ENCODE measurements at places on chromosomes 1 and 21.

DNA sequence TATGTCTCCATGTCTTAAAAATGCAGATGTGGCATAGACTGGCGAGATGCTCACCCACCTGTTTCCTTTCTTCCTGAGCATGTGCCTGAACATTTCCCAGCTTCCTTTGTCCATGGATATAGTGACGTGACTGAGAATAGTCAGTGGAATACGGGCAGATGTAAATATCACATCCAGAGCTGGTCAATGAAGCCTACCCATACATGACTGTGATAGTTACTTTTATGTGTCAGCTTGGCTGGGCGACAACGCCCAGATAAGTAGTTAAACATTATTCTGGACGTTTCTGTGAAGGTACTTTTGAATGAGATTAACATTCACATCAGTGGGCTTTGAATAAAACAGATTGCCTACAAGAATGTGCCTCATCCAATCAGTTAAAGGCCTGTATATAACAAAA is 135.7 kb downstream of the RGS7 start:
- DNase-seq = no peak

DNA sequence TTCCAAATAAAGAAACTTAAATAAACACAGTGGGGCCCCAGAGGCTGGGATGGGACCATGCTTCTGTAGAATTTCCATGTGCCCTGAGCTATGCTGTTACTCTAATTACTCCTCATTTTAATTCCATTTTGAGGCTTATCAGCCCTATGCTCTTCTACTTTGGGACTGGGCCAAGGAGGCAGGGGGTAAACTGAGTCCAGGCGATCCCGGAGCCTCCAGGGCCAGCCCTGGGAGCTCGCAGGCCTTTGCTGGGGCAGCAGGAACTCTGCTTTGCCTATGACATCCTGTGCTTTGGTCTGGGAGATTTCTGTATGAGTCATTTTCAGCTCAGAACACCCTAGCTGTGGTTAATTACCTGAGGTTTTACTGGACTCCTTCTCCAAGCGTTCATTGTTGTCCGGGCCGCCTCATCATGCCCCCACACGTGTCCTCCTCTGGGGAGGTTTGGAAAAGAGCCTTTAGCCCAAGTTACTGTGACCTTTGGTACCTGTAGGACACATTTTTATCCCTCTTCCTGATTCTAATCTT is 95.7 kb downstream of the RHOU start:
- no peak for DNase-seq

- DNase-seq = no peak
Observed at GRCh38 chr1:25821630-25822091, 1.9 kb downstream of the MTFR1L start.

- no peak for DNase-seq
Observed at GRCh38 chr1:37471345-37472231, 2.8 kb upstream of the ZC3H12A start.

DNA sequence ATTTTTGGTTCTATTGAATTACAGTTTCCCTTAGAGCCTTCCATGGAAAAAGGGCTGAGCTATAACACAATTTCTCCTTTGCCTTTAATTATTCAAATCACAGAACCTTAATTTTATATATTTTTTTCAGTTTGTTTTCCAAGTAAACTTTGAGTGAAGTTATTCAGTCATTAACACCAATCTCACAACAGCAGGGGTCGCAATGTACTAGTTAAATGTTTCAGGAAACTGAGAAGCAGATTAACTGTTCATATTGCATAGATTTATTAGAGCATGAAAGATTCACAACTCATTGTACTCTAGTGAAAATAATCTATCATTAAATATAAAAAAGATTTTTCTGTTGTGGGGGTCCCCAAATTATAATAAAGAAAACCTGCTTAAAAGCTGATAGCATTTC is 64.1 kb downstream of the KIFAP3 start:
- no peak for DNase-seq

DNA sequence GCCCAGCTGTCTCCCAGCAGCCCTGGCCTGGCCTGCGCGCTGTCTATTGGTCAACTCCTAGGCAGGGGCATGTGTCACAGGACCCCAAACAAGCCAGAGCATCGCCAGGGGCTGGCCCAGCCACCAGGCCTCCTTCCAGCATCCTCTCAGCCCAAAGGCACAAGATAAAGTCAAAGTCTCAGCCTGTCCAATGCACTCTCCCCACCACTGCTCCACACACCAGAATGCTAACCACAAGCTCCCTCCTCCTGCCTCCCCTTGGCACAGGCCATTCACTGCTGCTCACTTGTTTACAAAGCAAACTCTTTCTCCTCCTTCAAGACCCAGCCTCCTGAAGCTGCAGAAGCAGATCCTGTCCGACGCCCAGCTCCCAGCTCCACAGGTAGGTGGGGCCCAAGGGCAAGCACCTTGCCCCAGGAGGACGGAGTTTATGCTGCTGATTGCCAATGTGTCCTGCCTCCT is 133.4 kb downstream of the DMRTB1 start:
- no peak for DNase-seq

DNA sequence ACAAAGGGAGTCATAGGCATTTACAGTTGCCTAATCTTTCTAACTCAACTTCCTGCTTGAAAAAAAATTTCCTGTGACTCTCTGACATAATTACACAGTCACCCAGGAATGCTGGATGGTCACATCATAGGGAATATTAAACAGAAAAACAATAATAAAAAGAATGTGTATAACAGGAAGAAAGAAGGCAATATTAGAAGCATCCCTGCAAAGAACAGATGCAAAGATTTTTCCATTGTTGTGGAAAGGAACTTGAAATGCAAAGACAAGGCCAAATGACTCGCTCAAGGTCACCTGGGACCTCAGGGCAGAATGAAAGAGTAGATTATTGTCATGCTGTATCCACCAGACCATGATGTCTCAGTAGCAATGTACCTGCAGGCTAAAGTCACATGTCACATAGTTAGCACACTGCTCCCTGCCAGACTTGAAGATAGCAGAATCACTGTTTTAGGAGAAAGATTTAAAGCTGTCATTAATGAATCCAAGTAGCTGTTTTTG is 184.3 kb downstream of the CYYR1 start:
- no peak for DNase-seq

DNA sequence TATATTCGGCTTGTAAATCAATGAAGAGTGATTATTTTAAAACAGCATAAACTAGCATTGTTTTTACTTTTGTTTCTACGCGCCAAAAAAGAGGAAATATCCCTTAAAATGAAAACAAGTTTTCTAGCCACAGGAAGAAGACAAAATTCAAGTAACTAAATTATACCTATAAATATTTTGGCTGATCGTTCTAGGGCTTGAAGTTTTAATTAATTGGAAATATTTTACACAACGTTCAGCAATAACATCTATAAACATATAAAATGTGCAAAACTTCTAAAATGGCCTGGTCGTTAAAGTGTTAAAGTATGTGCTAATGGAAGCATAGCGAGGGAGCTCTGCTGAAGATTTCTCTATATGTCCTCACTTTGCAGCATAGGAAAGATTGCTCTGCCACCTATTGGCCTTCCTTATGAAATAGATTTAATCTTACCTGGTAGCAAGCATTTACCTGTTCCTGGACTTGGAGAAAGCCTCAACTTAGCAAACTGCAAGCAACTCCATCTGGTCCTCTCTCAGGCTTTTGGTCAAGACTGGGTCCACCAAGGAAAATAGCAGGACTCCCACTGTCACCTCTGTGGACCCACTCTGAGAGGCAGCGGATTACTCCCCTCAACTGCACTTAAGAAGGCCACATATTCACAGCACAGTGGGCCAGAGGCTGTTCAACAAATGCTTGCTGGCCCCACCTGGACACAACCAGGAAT is 351.3 kb upstream of the RUNX1 start:
- no peak for DNase-seq

DNA sequence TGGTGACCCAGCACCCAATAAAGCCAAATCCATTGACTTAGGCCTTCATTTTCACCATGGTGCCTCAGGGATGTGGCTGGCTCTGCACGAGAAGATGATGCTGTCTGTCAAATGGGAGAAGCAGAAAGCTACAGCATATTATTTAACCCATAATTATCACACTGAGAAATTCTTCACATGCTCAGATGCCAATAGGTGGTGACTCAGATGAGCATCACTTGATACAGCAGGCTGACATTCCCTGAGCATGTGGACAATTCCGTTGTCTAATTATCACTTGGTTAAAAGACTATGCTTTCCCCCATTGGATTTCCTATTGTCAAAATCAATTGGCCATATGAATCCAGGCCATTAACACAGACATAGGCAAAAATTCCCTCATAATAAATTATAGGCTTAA is 44.0 kb upstream of the HSD3B1 start:
- DNase-seq = no peak

GRCh38 chr1:71296551-71297134 is 215.8 kb upstream of the ZRANB2 start:
- DNase-seq = no peak

- no peak for DNase-seq
Observed at GRCh38 chr21:25466470-25466869, 140.8 kb downstream of the MRPL39 start.

DNA sequence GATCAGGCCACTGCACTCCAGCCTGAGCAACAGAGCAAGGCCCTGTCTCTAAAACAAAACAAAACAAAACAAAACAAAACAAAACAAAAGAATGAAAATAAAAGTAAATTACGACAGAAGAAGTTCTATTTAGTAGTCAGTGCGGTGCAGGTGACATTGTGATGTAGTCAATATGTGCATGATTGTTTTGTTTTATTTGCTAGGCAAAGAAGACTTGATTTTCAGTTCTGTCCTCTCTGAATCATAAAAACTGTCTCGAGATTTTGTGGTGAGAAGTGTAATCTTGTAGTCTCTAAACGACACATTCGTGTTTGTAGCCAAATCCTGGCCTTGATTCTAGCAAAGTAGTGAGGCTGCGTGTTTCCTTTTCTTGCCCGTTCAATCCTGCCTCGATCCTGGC is 23.5 kb downstream of the PEX14 start:
- DNase-seq = no peak

GRCh38 chr1:200642481-200642880 is 21.9 kb upstream of the KIF14 start:
- DNase-seq = no peak

DNA sequence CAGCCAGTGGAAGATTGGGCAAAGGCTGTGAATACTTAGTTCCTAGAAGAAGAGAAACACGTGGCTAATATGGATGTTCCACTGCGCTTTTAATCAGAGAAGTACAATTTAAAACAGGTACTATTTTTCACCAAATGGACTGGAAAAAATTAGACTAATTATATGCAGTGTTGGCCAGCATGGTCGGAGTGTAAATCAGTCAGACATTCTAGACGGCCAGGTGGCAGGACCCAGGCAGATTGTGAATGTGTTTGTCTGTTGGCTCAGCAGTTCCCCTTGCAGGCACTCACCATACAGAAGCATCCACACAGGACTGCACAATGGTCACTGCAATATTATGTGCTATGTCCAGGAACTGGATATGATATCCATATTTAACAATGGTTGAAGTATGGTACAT is 23.9 kb upstream of the SLC25A34 start:
- no peak for DNase-seq

- no peak for DNase-seq
Observed at GRCh38 chr1:36251794-36252481, 27.7 kb downstream of the THRAP3 start.

DNA sequence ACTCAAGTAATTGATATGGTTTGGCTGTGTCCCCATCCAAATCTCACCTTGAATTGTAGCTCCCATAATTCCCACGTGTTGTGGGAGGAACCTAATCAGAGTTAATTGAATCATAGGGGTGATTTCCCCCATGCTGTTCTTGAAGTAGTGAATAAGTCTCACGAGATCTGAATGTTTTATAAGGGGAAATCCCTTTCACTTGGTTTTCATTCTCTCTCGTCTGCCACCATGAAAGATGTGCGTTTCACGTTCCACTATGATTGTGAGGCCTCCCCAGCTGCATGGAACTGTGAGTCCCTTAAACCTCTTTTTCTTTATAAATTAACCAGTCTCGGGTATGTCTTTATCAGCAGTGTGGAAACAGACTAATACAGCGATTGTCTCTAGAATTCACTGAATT is 135.4 kb downstream of the BACH1 start:
- DNase-seq = no peak

DNA sequence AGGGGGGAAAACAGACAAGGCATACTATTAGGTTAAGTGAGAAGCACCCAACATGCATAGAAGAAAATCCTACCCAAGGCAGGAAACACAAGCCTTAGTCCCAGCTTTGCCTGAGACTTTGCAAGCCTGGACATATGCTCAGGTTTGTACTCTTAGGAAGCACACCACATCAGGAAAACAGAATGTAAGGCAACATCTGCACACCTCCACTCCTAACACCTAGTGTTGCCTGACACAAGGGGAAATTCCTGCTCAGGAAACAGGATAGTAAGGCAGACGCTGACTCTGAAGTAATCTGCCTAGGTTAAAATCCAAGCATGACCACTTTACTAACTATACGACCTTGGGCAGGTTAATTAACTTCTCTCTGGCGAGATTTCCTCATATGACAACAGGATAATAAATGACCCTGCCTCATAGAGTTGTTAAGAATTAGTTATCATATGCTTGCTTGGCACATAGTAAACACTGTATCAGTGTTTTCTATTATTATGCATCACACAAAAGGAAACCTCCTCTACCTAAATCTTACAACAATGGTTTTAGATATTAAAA is 119.8 kb downstream of the ZZZ3 start:
- no peak for DNase-seq

DNA sequence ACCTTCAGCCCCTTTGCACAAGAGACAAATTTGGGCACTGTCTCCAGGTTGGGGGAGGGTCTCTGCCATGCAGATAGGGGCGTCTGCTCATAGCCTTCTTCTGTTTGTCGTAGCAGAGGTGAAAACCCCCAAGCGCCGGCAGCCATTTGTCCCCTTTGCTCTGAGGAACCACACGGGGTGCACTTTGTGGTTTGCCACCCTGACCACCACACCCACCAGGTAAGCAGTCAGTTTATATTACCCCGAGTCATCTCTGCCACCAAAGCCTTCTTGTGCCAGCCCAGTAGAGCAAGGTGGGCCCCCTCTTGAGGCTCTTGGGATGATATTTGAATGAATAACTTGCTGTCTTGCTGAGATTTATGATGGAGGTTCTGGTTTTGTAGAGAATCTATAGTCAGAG is 111.8 kb downstream of the VPS13D start:
- no peak for DNase-seq

GRCh38 chr1:156642265-156643048 is 540 bp downstream of the BCAN start:
- no peak for DNase-seq

- DNase-seq = no peak
Observed at GRCh38 chr1:180515364-180515763, 13.0 kb upstream of the ACBD6 start.

GRCh38 chr1:42820813-42821212 is 3.6 kb upstream of the SVBP start:
- DNase-seq = no peak

GRCh38 chr1:10528066-10529014 is 53.6 kb downstream of the PEX14 start:
- no peak for DNase-seq

DNA sequence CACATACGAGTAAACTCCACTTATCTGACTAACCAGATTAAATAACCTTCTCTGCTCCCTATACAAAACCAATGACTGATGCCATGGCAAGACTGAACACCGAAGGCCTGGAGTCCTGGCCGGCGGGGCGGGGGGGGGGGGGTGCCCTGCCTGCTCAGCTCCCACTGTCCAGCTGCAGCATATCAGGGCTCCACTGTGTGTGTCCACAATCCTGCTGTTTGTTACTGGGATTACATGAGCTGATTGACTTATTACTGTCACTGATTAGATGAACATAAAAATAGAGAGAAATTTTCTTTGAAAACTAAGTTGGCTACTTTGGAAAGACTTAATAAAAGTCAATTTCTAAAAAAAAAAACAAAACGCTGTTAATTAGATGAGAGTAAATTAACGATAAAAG is 24.9 kb downstream of the TMEM63A start:
- DNase-seq = no peak

GRCh38 chr1:231519166-231519565 is 9.3 kb upstream of the TSNAX start:
- DNase-seq = no peak

- no peak for DNase-seq
Observed at GRCh38 chr1:78078358-78078757, 32.6 kb downstream of the GIPC2 start.
